Stimulated activated CD8-positive, alpha-beta memory T cell treated with anti-CD3 and anti-CD28 coated beads, Interleukin-4, amount 100 ng/mL, for 1 hour (primary cell): ENCODE measurements at places on chromosomes 3 and 15.

GRCh38 chr3:123158330-123158729 lies 43.4 kb upstream of the SEC22A start:
- no peak for DNase-seq

DNA sequence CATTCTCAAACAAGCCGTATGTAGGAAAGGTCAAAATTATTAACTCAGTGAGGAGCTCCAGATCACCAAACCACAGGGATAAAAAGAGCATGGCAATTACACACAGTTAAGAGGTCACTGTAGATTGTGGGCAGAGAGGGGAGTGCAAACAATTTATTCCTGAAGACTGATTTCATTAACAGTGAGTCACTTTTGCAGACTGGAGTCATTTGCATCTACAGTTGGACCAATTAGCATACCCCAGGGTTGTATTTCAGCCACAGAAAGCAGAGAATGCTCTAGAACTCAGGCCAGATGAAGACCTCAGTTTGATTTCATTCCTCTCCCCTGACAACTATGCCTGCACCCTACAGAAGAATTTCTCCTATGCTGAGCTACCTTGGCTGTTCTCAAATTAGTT lies 40.1 kb downstream of the SETMAR start:
- no peak for DNase-seq

DNA sequence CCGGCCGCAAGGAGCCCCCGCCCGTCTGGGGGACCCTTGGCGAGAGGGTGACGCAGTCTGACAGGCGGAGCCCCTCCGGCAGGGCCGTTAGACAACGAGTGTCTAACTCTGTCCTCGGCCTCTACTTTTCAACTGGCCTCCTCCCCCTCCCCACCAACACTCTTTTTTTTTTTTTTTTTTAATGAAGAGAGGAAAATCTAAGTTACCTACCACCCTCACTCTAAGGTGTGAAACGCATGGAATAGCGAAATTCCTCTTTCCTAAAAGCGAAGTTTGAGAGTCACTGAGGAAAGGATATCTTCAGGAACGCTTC lies 521 bp upstream of the SUSD5 start:
- no peak for DNase-seq

DNA sequence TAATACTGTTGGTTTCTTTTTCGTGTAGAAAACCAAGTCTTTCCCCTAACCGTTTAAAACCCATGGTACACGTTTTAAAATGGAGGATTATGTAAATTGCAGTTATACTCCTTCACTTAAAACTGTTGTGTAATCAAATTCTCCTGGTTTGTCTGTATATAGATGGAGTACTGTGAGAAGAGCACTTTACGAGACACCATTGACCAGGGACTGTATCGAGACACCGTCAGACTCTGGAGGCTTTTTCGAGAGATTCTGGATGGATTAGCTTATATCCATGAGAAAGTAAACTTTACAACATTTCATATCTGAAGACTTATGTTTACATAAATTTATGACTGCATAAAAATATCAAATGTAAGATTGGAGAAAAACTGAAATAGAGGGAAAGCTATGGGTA lies 51.2 kb downstream of the SRP14 start:
- no peak for DNase-seq

- DNase-seq: no peak
These were observed 598.9 kb downstream of the SI start for GRCh38 chr3:164479406-164479805.

DNA sequence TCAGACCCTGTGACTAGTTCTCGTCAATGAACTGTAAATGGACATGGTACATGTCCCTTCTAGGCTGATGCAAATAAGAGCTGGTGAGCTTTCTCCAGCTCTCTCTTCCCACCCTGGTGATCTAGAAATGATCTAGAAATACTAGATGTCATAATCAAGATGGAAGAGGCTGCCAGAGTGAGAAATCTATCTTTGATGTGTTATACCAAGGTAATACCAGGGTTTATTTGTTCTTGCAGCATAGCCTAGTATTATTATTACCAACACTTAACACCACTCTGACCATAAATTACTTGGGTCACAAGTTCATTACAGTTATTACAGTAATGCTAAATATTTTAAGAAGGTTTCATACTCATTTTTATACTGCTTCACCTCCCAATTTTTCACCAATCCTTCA lies 138.4 kb upstream of the LMCD1 start:
- no peak for DNase-seq

- no peak for DNase-seq
These were observed 102.5 kb downstream of the MESD start for GRCh38 chr15:80887148-80887547.

DNA sequence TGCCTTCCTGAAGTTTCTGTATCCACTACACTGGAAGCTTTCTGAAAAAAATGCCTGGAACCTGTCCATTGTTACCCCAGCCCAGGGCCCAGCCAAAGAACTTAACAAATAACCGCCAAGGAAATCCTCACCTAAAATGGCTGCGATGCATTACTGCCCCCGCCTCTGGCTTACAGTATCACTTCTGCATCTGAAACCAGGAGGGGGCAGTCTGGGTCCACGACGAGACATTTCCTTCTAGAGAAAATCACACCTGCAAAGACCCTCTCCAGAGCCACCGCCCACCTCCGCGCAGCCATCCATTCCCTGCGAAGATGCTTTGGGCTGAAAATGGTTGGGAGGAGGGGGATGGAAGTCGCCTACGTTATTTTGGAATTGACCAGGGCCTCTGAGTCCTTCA lies 22.4 kb upstream of the CELF6 start:
- no peak for DNase-seq

DNA sequence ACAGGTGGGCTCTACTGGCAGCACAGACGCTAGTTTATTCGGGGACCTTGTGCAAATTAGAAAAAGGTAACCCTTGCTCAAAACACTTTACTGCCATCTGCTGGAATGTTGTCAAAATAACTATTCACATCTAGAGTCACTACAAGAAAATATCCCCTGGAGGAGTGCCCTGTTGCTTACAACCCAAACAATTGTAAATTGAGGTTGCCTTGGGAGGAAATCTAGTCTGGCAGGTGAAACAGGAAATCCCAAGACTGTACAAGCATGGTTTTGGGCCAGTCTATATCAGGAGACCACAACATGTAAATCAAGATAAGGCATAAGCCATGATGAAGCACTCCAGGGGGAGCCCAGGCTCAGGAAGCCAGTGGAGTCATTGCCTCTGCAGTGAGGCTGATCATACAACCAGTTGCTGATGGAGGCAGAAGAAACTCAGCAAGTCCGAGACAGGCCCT lies 136.8 kb upstream of the ACP3 start:
- DNase-seq: no peak

- no peak for DNase-seq
These were observed 219.7 kb upstream of the SETMAR start for GRCh38 chr3:4083225-4084015.

DNA sequence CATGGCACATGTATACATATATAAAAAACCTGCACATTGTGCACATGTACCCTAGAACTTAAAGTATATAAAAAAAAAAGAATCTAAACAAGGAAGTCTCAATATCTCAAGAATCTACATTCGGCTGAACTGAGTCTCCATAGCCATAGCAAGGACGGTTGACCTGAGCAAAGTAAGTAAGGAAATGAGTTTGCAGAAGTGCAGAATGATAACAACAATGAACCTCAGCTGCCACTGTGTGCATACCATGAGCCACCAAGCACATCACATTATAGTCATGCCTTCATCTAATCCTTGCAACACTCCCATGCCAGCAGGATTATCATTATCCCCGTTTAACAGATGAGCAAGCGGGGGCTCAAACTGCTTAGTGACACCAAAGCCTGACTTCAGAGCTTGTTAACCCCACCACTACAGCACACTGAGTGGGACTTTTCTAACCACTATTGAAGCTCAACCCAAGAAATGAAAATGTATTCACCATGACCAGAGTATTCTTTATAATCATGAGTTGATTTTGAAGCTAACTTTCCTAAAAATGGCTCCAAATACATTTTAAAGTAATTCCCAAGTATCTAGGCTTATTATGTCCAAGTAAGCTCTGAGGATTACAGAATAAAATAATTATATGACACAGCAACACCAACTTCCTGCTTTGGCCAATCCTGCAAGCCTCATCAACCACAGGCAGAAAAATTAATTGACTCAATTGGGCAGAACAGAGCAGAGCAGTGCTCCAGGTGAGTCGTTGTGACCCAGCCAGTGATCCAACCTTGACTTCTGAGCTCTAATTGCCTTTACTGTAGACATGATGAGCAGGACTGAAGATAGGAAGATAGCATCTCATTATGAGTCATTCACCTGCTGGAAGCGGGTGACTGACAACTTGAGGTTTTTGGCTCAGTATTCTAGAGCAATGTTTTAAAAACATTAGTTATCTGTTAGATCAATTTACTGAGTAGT lies 47.3 kb upstream of the IL12A start:
- DNase-seq: no peak
